ENCODE measurements at places on chromosomes 13 and 19.

DNA sequence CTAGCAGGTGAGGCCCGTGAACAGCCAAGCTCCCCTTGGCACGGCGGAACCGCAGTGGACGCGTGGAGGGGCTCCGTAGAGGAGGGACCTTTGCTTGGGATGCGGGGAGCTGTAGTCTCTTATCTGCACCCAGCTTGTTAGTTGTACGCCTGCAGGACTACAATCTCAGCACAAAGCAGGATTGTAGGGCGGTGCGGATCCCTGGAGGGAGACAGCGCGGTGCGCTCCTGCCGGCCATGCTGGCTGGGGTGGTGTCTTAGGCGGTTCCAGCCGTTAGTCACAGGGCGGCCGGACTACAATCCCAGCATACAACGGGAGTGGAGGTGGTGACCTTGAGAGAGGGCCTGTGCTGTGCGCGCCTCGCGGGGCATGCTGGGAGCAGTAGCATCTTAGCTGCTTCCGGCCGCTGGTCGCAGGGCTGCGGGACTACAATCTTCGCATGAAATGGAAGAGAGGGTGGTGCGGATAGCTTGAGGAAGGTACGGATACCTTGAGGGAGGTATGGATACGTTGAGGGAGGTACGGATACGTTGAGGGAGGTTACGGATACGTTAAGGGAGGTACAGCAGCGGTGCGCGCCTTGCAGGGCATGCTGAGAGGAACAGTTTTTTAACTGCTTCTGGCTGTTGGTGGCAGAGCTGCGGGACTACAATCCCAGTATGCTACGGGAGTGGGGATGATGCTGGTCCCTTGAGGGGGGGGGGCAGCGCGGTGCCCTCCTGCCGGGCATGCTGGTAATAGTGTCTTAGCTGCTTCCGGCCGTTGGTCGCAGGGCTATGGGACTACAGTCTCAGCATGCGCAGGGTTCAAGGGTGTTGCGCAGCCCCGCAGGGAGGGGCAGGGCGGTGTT is 1419.1 kb downstream of the UQCRFS1 start:
- peak; percentile 91 for DNase-seq

DNA sequence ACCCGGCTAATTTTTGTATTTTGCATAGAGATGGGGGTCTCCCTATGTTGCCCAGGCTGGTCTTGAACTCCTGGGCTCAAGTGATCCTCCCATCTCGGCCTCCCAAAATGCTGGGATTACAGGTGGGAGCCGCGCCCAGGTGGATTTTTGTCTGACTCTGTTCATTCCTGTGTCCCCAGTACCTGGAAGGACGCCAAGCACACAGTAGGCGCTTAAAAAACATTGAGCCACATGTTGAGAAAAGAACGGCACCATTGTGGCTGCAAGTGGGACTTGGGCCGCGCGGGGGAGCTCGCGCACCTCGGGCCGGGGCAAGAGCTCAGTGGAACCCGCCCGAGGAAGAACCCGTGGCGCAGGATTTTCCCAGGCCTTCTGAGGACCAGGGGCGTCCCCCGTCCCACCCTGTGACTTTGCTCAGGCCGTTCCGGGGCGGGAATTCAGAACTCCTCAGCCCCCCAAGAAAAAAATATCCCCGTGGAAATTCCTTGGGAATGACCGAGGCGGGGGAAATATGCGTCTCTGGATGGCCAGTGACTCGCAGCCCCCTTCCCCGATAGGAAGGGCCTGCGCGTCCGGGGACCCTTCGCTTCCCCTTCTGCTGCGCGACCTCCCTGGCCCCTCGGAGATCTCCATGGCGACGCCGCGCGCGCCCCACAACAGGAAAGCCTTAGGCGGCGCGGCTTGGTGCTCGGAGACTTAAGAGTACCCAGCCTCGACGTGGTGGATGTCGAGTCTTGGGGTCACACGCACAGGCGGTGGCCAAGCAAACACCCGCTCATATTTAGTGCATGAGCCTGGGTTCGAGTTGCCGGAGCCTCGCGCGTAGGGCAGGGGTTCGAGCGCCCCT is 1.4 kb upstream of the ICAM1 start:
- DNase-seq = peak; percentile 66

- no peak for DNase-seq
These were observed 71.6 kb upstream of the SLITRK1 start for GRCh38 chr13:83953916-83954315.

GRCh38 chr19:12884926-12885748 is 1.9 kb downstream of the KLF1 start:
- DNase-seq = peak; percentile 95
